Activated T-cell treated with anti-CD3 and anti-CD28 coated beads, Interleukin-2, amount 50 U/mL, for 72 hours (primary cell): ENCODE measurements at places on chromosomes 7 and 10.

GRCh38 chr7:24573554-24574338, 494 bp downstream of the PALS2 start:
- H3K27ac ChIP-seq: peak overlapping the region; percentile 84
- peaks cover 22% of the 10 kb centered on the region for H3K27me3 ChIP-seq
- peaks cover 46% of the 10 kb centered on the region for H3K4me1 ChIP-seq
- H3K4me3 ChIP-seq: peak overlapping the region; percentile 91
- DNase-seq: peak; percentile 58
- H3K36me3 ChIP-seq: no peaks in the 10 kb centered on the region

DNA sequence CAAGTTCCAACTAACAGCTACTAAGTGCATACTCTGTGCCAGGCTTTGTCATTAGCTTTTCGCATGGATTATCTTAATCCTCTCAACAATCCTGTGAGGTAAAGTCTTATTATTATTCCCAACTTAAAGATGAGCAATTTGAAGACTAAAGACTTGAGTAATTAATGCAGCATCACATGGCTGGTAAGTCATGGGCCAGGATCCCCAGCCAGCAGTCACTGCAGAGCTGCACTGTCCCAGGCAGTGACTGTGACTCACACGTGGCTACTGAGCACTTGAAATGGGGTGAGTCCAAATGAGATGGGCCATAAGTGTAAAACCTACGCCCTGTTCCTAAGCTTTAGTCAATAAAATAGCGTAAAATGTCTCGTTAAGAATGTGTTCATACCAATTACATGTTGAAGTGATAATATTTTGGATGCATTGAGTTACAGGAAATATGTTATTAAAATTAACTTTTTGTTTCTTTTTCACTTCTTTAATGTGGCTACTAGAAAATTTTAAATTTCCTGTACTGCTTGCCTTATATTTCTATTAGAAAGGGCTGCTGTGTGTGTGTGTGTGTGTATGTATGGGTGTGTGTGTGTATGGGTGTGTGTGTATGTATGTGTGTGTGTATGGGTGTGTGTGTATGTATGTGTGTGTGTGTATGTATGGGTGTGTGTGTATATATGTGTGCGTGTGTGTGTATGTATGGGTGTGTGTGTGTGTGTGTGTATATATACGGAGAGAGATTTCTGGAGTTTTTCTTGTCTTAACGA, 756.3 kb downstream of the AUTS2 start:
- peaks cover 14% of the 10 kb centered on the region for H3K4me1 ChIP-seq
- H3K36me3 ChIP-seq: no peaks in the 10 kb centered on the region
- H3K27me3 ChIP-seq: no peaks in the 10 kb centered on the region
- H3K27ac ChIP-seq: no peak overlapping the region

DNA sequence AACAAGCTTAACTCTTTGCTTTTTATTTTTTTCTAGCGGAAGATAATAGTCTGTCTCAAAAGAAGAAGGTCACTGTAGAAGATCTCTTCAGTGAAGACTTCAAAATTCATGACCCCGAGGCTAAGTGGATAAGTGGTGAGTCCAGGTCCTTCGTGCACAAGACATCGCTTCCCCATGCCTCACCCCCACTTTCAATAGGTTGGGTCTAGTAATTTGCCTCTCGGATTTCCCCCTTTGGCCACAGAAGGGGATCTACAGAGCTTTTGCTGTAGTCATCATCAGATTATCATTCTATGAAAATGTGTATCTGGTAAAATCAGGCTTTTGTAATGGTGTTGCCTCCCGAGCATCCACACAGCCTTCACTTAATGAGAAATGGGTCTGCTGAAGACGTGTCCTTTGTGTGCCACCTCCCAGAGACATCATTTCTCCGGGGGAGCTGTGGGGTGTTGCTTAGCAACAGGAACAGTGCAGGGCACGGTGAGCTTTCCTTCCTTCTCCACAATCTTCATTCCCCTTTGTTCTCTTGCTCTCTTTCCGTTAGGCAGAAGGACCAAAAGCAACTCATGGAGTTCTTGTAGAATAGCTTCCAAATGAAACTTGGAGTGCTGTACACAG, 422.8 kb downstream of the DPP6 start:
- no peaks in the 10 kb centered on the region for H3K27me3 ChIP-seq
- no peaks in the 10 kb centered on the region for H3K4me1 ChIP-seq
- no peaks in the 10 kb centered on the region for H3K36me3 ChIP-seq
- H3K27ac ChIP-seq: no peak overlapping the region

DNA sequence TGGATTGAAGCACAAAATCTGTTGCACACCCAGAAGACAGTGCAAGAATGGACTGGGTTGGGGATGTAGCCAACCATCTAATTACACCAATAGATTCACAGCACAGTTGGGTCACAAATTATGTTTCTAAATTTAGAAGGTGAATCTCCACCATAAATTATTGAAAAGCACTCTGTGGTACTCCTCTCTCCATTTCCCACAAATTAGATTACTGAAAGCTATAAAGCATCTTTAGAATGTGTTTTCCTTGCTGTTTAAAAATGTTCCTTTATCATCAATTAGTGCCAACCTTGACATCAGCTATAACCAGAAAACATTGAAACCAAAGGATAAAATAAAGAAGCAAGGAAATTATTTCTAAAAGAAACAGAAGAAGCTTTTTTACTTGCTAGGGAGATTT, 39.9 kb upstream of the HDAC9 start:
- H3K27me3 ChIP-seq: no peaks in the 10 kb centered on the region
- no peaks in the 10 kb centered on the region for H3K36me3 ChIP-seq
- H3K4me1 ChIP-seq: no peaks in the 10 kb centered on the region
- DNase-seq: no peak
- no peak overlapping the region for H3K4me3 ChIP-seq

DNA sequence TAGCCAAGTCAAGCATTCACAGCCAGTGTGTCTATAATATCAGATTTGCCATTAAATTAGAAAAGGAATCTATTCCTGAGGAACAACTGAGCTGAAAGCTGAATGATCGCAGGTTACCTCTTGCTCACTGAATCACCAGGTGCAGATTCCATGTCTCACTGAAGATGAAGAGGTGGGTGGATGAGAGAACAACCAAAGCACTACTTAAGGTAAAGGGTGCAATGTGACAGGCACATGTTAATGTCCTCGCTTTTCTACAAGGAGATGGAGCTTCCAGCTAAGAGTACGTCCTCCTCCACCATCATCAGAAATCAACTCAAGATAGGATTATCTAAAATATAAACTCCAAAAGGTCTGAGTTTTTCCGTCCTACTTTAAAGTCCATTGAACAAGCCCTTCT, 4.6 kb downstream of the SORCS1 start:
- no peak for DNase-seq
- no peak overlapping the region for H3K4me3 ChIP-seq
- peaks cover 2% of the 10 kb centered on the region for H3K27me3 ChIP-seq

DNA sequence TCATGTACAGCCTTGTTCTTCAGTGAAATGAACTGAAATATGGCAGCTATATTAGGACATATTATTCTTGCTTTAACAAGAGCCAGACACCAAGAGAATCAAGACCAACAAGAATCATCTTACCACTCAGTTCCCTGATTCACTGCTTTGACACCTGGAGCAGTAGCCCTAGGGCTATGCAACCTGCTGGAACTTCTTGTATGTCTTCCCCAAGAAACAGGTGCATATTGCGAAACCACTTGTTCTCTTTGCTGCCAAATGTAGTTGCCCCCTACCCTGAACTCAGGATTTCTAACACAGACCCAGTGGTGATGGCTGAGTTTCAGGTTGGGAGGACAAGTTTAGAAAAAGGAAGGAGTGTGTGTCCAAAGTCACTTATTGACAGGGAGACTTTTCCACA, 46.1 kb downstream of the WIPF3 start:
- H3K27ac ChIP-seq: no peak overlapping the region
- no peaks in the 10 kb centered on the region for H3K36me3 ChIP-seq
- no peak overlapping the region for H3K4me3 ChIP-seq
- H3K27me3 ChIP-seq: no peaks in the 10 kb centered on the region
- no peaks in the 10 kb centered on the region for H3K4me1 ChIP-seq

DNA sequence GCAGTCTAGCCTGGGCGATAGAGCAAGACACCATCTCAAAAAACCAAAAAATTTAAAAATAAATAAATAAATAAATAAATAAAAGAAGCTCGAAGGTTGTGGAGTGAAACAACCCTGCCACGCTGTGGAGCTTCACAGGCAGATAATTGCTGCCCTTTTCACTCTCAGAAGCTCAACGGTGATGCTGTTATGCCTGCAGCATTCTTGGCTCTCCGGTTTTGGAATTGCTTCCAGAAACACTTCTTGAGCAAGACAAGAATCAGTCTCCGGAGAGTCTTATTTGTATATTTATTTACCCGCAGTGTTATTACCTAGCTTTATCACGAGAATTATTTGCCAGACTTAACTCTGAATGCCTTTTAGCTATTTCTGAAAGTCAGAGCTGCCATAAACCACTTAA, 40.5 kb upstream of the UBE2H start:
- H3K36me3 ChIP-seq: no peaks in the 10 kb centered on the region
- H3K4me1 ChIP-seq: peaks cover 10% of the 10 kb centered on the region
- H3K27me3 ChIP-seq: no peaks in the 10 kb centered on the region
- DNase-seq: no peak

DNA sequence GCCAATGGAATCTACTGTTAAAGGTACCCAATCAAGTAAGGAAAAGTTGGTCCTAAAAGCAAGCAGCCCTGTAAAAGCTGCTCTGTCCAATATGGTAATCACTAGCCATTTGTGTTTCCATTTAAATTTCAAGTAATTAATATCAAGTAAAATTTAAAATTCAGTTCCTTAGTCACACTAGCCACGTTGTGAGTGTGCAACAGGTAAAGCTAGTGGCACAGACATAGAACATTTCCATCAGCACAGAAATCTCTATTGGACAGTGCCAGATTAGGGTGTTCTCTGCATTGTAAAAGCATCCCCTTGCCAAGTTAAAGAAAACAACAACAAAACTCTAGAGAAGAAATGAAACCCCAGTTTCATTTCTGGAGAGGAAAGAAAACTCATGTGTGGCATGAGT, 4.4 kb downstream of the CAV1 start:
- H3K4me3 ChIP-seq: no peak overlapping the region

GRCh38 chr7:87188930-87189329, 30.6 kb downstream of the TMEM243 start:
- no peaks in the 10 kb centered on the region for H3K27me3 ChIP-seq
- H3K4me1 ChIP-seq: peaks cover 6% of the 10 kb centered on the region
- H3K36me3 ChIP-seq: peaks cover 48% of the 10 kb centered on the region
- peak overlapping the region; percentile 46 for H3K27ac ChIP-seq

DNA sequence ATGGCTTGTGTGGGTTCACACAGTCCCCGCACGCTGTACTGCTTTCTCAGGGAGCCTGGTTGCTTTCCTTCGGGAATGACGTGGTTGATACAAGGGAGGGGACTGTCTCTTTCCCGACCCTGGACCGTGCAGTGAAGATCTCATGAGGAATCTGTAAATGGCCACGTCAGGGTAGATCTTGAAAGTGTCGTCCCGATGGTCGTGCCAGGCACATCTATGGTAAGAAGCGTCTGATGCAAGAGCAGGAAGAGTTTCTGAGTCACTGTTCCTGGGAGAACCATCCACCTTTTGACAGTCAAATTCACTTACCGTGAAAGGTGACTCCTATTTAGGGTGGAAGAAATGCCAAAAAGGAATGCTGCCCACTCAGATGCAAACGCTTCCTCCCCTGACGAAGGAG, 500.4 kb downstream of the PTPRN2 start:
- no peaks in the 10 kb centered on the region for H3K4me1 ChIP-seq
- no peaks in the 10 kb centered on the region for H3K27me3 ChIP-seq
- DNase-seq: no peak
- no peak overlapping the region for H3K4me3 ChIP-seq
- peaks cover 1% of the 10 kb centered on the region for H3K36me3 ChIP-seq

- no peak for DNase-seq
- H3K4me1 ChIP-seq: peaks cover 50% of the 10 kb centered on the region
- peak overlapping the region; percentile 52 for H3K27ac ChIP-seq
- H3K36me3 ChIP-seq: peaks cover 11% of the 10 kb centered on the region
Measured at GRCh38 chr10:100167553-100168312, 18.1 kb downstream of the ERLIN1 start.

- no peak overlapping the region for H3K4me3 ChIP-seq
- no peak overlapping the region for H3K27ac ChIP-seq
- H3K36me3 ChIP-seq: no peaks in the 10 kb centered on the region
Measured at GRCh38 chr7:136998495-136998894, 130.0 kb downstream of the CHRM2 start.

DNA sequence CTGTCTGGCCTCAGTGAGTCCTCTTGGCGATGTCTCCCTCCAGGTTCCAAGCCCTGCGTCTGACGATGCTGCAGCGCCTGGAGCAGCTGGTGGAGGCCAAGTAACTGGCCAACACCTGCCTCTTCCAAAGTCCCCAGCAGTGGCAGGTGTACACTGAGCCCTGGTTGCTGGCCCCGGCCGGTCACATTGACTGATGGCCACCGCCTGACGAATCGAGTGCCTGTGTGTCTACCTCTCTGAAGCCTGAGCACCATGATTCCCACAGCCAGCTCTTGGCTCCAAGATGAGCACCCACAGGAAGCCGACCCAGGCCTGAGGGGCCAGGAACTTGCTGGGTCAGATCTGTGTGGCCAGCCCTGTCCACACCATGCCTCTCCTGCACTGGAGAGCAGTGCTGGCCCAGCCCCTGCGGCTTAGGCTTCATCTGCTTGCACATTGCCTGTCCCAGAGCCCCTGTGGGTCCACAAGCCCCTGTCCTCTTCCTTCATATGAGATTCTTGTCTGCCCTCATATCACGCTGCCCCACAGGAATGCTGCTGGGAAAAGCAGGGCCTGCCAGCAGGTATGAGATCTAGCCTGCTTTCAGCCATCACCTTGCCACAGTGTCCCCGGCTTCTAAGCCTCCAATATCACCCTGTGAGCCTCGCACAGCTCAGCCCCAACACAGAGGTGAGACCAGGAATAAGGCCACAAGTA, 7.3 kb upstream of the ZNF22 start:
- no peak for DNase-seq
- H3K4me1 ChIP-seq: peaks cover 16% of the 10 kb centered on the region
- H3K27ac ChIP-seq: no peak overlapping the region
- peaks cover 6% of the 10 kb centered on the region for H3K27me3 ChIP-seq
- H3K4me3 ChIP-seq: no peak overlapping the region

DNA sequence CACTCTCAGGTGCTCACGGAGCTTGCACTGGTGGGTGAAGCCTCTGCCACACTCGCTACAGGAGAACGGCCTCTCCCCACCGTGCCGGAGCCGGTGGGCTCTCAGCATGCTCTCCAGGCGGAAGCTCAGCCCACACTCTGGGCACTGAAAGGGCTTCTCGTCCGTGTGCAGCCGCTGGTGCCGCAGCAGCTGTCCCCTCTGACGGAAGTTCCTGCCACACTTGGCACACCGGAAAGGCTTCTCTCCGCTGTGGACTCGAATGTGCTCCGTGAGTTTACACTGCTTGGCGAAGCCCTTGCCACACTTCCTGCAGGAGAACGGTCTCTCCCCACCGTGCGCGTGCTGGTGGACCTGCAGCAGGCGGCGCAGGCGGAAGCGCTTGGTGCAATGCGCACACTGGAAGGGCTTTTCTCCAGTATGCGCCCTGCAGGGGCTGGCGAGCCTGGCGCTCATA, 19.3 kb downstream of the ZNF786 start:
- DNase-seq: no peak
- no peaks in the 10 kb centered on the region for H3K27me3 ChIP-seq
- H3K4me1 ChIP-seq: no peaks in the 10 kb centered on the region

GRCh38 chr7:17412883-17413282, 114.4 kb downstream of the AHR start:
- DNase-seq: no peak
- H3K27me3 ChIP-seq: no peaks in the 10 kb centered on the region
- H3K27ac ChIP-seq: no peak overlapping the region
- H3K4me3 ChIP-seq: no peak overlapping the region
- no peaks in the 10 kb centered on the region for H3K36me3 ChIP-seq
